Activated naive CD4-positive, alpha-beta T cell treated with anti-CD3 and anti-CD28 coated beads, Interleukin-2, amount 10 ng/mL, durations not matched to agents 5 hours and 36 hours (primary cell): ENCODE measurements at places on chromosomes 4 and X. TPM values are rescaled to one million over a fixed set of nuclear protein-coding genes. Genes with fewer than 3 reads are reported as not detected.

Gene TMEM185A
- 18.0 TPM for total RNA-seq

Gene TMEM192
- 8.8 TPM for total RNA-seq

Gene HSFX1
- 0.88 TPM for total RNA-seq

Gene NXF3
- not detected for total RNA-seq

Gene MAGEA10
- not detected for total RNA-seq

Gene IL2
- total RNA-seq = 0.31 TPM

Gene GRIA3
- not detected for total RNA-seq

Gene ASB12
- not detected for total RNA-seq

Gene PRRG3
- total RNA-seq = not detected

Gene SMIM31
- total RNA-seq = not detected

Gene CYSLTR1
- 40.4 TPM for total RNA-seq

Gene CD38
- 121 TPM for total RNA-seq

Gene FAM47A
- total RNA-seq = not detected

Gene TEX11
- not detected for total RNA-seq

Gene NDST4
- total RNA-seq = not detected

Gene SHROOM2
- total RNA-seq = not detected

Gene INPP4B
- 78.7 TPM for total RNA-seq

Gene USP27X
- 2.8 TPM for total RNA-seq

Gene UGT8
- total RNA-seq = not detected

Gene VEGFD
- not detected for total RNA-seq

Gene CCDC149
- total RNA-seq = not detected

Gene CFAP99
- total RNA-seq = not detected

Gene NSDHL
- 14.7 TPM for total RNA-seq

Gene ANXA10
- total RNA-seq = not detected

Gene RGN
- not detected for total RNA-seq
